ENCODE measurements at places on chromosomes 1 and 21. TPM values are rescaled to one million over a fixed set of nuclear protein-coding genes. Genes with fewer than 3 reads are reported as not detected.

Gene OR2T35
- not detected for total RNA-seq

Gene TACSTD2
- total RNA-seq = 0.65 TPM

Gene SPRR3
- total RNA-seq = not detected

Gene FMO2
- total RNA-seq = 0.55 TPM

Gene ITGB2
- 10.8 TPM for total RNA-seq

Gene ZFP69
- total RNA-seq = 2.7 TPM

Gene ZBTB8B
- not detected for total RNA-seq

Gene SEC16B
- 4.7 TPM for total RNA-seq

Gene SLAMF1
- 1.1 TPM for total RNA-seq

Gene BMP8B
- 11.0 TPM for total RNA-seq

Gene DLGAP3
- total RNA-seq = 0.41 TPM

Gene C1orf87
- not detected for total RNA-seq

Gene RAB4A
- total RNA-seq = 88.0 TPM

Gene SLC30A10
- total RNA-seq = 11.3 TPM

Gene CORT
- 0.32 TPM for total RNA-seq

Gene TSPEAR
- not detected for total RNA-seq

Gene C1orf210
- total RNA-seq = 33.1 TPM

Gene CCDC185
- total RNA-seq = not detected

Gene FCN3
- 0.60 TPM for total RNA-seq

Gene ADCY10
- total RNA-seq = 0.07 TPM

Gene SLAMF6
- total RNA-seq = 1.2 TPM

Gene ABCG1
- total RNA-seq = 67.0 TPM

Gene LGR6
- total RNA-seq = 0.66 TPM

Gene HP1BP3
- 246 TPM for total RNA-seq

Gene PINK1
- total RNA-seq = 111 TPM
